ENCODE measurements at places on chromosomes 1 and 21.

- DNase-seq, result no peak
Measured at GRCh38 chr1:28159680-28160079, 16.8 kb downstream of the PTAFR start.

GRCh38 chr1:217896490-217896889 lies 265.3 kb downstream of the SPATA17 start:
- no peak for DNase-seq

DNA sequence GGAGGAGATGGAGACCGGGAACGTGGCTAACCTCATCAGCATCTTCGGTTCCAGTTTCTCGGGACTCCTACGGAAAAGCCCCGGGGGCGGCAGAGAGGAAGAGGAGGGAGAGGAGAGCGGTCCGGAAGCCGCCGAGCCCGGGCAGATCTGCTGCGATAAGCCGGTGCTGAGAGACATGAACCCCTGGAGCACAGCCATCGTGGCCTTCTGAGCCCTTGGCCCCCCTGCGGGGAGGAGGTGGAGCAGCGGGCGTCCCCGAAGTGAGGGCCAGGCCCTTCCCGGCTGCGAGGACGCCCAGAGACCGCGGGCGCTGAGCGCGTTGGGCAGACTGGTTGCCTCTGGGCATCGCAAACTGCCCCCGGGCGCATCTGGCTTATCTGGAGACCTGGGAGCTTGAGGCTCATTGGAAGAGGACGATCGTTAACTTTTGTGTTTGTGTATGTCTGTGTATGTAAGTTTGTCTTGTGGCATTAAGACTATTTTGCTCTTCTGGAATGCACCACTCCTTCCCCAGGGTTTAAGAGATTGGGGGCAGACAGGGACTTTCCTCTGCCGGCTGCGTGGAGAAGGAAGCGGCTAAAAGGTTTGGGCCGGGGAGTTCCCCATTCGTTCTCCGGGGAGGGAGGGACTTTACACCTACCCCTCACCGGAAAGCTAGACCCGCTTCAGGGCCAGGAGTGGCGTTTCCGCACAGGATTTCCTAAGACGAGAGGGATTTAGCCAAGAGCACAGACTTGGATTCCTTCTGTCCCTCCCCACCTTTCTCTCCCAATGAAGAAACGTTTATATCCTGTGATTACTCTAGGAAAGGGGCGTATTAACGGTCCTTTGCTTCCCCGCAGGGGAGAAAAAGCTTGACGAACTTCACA lies 1.4 kb downstream of the IER5 start:
- DNase-seq, result peak; percentile 48

GRCh38 chr21:33815143-33815707 lies 100.4 kb downstream of the ATP5PO start:
- DNase-seq, result no peak

DNA sequence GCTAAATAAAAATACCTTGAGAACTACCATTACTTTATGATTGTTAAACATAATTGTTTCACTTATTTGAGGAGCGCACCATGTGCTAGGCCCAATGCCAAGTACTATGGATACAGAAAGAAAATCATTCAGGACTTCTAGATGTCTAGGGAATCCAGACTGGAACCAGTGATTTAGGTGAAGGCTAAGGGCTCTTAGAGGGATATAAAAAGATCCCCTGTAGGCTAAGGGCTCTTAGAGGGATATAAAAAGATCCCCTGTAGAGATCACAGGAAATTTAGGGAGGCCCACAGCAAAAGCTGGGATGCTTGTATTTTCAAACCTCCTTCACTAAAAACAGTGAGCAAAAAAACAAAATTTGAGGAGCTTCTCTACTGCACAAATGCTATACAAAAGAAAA lies 6.7 kb downstream of the TOR1AIP2 start:
- no peak for DNase-seq

GRCh38 chr1:2193514-2194281 lies 874 bp downstream of the FAAP20 start:
- DNase-seq, result no peak

DNA sequence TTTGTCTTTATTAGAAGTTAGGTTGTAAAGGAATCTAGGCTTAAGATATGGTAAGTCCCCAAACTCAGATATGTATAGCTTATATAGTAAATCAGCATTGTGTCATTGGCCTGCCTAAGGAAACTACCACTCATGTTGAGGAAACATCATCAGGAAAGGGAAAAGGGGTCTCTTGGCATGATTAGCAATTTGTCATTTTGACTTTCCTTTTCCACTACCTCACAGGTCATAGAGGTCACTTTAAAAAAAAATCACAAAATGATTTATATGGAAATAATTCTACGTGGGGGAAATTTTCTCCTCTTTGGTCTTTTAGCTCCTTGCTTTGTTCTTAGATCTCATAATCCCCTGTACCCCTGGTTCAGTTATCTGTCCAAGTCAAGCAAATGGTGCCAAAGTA lies 213.5 kb downstream of the RPS6KC1 start:
- no peak for DNase-seq

- no peak for DNase-seq
Measured at GRCh38 chr21:29074007-29074376, 544 bp upstream of the CCT8 start.

- DNase-seq, result no peak
Measured at GRCh38 chr1:225253784-225254183, 174.1 kb downstream of the LBR start.

- no peak for DNase-seq
Measured at GRCh38 chr1:1020000-1020404, at the start of gene AGRN. TSS of gene AGRN (plus strand) at chr1:1020120. CDS start at chr1:1020173, 53 bp downstream.

DNA sequence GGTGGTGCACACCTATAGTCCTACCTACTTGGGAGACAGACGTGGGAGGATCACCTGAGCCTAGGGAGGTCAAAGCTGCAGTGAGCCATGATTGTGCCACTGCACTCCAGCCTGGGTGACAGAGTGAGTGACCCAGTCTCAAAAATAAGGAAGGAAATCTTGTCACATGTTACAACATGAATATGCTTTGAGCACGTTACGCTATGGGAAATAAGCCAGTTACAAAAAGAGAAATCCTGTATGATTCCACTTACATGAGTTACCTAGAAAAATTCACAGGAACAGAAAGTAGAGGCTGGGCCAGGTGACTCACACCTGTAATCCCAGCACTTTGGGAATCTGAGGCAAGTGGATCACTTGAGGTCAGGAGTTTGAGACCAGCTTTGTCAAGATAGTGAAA lies 6.7 kb upstream of the PADI6 start:
- no peak for DNase-seq

- no peak for DNase-seq
Measured at GRCh38 chr1:9014475-9015375, 11.5 kb downstream of the SLC2A7 start.

GRCh38 chr1:6873298-6874015 lies 88.2 kb downstream of the CAMTA1 start:
- no peak for DNase-seq

DNA sequence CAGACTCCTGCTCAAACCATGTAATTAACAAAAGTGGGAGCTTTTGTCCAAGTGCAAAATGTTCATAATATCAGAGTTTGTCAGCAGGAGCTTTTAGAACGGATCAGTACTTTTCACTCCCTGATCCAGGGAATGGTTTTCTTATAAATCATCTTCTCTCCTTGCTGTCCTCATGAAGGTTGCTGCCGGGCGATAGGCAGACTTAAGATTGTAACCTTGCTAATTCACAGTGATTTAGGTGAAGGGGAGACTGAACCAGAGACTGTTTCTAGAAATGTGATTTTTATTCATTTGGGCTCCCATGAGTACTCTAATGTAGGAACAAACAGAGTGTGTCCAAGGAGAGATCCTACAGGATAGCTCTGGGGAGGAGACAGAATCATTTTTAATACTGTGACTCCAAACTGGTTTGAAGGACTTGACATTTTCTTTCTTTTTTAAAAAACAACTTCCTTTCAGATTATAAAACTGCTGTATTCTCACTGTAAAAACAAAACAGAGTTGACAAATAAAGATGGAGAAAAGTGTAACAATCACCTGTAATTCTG lies 23.7 kb downstream of the ELAVL4 start:
- DNase-seq, result no peak

DNA sequence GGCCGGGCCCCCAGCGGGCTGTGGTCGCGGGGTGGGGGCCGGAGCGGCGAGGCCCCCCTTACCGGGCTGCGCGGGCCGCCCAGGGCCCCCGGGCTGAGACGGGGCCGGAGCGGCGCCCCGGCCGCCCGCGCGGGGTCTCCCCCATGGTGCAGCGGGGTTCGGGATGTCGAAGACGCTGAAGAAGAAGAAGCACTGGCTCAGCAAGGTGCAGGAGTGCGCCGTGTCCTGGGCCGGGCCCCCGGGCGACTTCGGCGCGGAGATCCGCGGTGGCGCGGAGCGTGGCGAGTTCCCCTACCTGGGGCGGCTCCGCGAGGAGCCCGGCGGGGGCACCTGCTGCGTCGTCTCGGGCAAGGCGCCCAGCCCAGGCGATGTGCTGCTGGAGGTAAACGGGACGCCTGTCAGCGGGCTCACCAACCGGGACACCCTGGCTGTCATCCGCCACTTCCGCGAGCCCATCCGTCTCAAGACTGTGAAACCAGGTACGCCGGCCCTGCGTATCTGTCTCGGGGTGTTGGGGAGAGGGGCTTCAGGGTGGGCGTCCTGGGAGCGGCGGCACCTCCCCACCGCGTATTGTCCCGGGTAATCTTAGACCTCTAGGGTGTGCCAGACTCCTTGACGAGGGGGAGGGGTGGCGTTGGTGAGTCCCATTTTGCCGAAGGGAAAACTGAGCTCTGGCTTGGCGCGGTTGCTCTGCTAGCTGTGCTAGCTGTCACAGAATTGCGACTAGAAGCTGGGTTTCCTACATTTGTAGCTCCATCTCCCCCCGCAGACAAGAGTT lies 745 bp downstream of the MAGI3 start:
- DNase-seq, result no peak

- no peak for DNase-seq
Measured at GRCh38 chr1:96698342-96698983, 23.1 kb upstream of the PTBP2 start.
